NCI-H2029 treated with DMSO at 0.1 percent for 48 hours (cell line): ENCODE measurements at places on chromosomes 6 and 20.

GRCh38 chr20:10590950-10591671 is 82.7 kb downstream of the JAG1 start:
- no peak for DNase-seq

DNA sequence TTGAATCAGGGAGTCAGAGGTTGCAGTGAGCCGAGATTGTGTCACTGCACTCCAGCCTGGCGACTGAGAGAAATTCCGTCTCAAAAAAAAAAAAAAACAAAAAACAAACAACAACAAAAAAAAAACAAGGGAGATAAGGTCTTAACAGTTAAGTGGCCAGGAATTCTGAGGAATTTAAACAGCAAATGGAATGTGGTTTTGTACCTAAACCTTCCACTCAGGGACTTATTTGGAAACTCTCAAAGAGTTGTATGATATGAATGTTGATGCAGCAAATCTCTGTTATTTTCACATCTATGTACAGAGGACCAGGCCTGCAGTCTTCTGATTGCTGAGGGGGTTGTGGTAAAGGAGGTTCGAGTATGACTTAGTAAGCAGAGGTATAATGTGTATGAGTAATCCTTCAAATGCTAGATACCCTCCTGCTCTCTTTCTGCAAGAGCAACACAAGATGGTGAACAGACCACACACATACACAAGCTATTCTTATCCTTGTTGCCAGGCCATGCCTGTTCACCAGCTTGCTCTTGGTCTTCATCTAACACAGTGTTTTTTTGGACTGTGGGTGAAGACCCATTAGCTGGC is 174.9 kb upstream of the SCGN start:
- DNase-seq, result no peak

DNA sequence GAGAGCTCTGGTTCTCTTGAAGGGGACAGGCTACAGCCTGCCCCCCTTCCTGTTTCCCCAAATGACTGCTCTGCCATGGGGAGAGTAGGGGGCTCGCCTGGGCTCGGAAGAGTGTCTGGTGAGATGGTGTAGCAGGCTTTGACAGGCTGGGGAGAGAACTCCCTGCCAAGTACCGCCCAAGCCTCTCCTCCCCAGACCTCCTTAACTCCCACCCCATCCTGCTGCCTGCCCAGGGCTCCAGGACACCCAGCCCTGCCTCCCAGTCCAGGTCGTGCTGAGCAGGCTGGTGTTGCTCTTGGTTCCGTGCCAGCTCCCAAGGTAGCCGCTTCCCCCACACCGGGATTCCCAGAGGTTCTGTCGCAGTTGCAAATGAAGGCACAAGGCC is 9.8 kb downstream of the VEGFA start:
- DNase-seq, result no peak

DNA sequence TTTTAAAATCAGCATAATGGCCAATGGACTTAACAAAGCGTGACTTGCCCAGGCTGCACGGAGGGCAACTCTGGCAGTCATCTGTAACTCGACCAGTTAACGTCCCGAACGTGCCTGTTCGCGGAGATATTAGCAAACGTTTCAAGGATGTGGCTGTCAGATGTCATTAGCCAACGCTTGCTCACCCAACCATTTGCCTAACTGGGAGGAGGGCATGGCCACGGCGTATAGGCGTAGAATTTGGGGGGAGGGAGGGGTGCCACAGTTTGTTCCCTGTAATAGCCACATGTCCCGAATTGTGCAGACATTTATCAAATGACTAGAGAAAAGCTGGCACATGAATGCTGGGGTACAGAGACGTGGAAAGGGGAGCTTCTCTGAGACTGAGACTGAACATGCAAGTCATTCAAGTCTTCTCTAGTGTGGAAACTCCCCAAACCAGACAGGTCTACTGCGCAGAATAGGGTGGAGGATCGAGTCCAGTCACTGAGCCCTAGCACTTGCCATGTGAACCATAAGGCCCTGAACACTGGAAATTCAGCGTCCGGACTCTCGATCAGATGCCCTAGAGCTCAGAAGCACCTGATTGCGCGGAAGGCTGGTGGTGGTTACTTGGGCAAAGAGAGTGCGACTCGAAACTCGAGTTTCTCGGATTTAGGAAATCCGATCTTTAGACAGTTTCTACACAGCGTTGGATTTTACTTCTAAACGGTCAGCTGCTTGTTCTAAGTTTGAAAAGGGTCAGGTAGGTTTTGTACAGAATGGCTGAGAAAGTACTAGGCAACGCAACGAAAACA is 32.6 kb downstream of the TFAP2B start:
- no peak for DNase-seq

GRCh38 chr6:158923805-158924498 is 76.0 kb downstream of the RSPH3 start:
- no peak for DNase-seq

GRCh38 chr6:35047265-35048011 is 93.7 kb downstream of the TCP11 start:
- no peak for DNase-seq

DNA sequence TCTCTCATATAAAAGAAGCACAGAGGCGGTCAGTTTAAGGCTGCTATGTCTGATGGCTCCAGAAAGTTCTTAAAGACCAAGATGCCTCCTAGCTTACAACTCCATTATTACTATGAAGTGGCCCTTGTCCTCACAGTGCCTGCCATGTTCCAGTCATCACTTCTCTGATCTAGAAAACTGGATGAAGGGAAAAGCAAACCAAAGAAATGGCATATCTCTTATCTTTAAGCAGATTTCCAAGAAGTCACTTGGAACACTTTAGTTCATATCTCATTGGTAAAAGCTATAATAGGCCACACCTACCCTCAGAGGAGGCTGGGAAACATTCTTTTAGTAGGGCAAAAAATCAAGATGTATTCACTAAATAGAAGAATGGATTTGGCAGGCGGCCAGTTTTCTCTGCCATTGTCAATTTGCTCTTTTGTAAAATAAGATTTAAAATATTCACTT is 289.6 kb downstream of the TBC1D7 start:
- DNase-seq, result no peak

DNA sequence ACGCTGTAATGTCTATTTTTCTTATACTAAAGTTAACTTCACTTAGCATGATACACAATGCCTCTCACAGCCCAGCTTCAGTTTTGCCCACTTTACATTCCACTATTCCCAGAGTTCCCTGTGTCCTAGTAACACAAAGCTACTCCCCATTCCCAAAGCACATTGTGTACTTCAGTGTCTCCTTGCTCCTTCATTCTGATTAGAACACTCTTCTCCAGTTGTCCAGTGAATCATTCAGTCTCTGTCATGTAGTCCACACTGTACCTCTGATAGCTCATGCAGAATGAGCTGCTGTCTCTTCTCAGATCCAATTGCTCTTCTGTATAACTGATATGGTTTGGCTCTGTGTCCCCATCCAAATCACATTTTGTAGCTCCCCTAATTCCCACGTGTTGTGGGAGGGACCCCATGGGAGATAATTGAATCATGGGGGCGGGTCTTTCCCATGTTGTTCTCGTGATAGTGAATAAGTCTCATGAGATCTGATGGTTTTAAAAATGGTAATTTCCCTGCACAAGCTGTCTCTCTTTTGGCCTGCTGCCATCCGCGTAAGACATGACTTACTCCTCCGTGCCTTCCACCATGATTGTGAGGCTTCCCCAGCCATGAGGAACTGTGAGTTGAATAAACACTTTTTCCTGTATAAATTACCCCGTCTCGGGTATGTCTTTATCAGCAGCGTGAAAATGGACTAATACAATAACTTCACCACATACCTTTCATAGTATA is 2.1 kb upstream of the TMX4 start:
- DNase-seq, result no peak

DNA sequence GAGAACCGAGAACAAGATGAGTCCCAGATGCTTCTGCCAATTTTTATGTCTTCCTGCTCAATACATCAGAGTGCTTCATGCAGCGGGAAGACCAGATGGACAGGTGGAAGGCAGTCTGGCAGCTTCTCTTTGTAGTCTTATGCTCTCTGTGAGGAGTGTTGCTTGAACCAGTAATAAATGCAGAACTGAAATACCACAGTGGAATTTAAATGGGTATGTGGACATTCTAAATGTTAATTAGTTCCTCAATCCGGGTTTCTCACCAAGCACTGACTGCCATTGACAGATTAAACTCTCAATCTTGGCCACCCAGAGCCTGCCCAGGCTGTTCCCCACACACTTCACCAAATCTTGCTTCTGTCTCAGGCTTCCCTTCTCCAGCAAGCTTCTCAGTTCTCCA is 695.5 kb upstream of the CHD6 start:
- DNase-seq, result no peak

GRCh38 chr20:62273416-62273815 is 29.4 kb upstream of the ADRM1 start:
- DNase-seq, result no peak

DNA sequence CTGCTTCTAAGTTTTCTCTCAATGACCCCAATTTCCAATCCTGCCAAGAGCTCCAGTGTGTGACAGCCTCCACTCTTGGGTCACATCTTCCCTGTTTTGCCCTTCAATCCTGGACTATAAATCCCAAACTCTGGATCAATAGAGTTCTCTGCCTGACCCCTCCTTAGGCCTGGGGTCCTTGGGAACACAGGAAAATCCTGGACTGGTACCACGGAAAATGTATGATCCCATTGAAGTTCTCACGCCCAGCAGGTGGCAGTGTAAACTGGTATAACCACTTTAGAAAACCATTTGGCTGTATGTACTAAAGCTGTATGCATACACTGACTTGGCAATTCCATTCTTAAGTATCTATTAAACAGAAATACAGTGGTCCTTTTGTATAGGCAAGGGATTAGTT is 98.0 kb downstream of the SNAP25 start:
- no peak for DNase-seq

GRCh38 chr6:75489025-75489424 is 4.6 kb downstream of the FILIP1 start:
- no peak for DNase-seq

DNA sequence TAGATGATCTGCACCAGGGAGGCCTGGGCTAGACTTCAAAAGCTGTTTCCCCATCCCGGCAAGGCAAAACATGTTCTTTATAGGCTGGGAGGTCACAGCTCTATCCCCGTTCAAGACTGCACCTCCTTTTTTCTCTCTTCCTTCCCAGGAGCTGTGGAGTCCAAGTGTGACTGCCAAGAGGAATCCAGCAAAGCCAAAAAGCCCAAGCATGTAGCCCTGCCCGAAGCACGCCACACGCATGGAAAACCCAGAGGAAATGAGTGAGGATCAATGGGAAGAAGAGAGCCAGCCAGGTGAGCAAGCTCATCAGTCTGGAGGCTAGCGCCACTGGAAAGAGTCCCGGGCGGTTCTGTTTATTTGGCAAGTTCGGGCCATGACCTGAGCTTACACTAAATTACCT is 240.4 kb downstream of the PRL start:
- DNase-seq, result no peak

- no peak for DNase-seq
Measured at GRCh38 chr20:16003310-16003709, 569.9 kb downstream of the KIF16B start.

DNA sequence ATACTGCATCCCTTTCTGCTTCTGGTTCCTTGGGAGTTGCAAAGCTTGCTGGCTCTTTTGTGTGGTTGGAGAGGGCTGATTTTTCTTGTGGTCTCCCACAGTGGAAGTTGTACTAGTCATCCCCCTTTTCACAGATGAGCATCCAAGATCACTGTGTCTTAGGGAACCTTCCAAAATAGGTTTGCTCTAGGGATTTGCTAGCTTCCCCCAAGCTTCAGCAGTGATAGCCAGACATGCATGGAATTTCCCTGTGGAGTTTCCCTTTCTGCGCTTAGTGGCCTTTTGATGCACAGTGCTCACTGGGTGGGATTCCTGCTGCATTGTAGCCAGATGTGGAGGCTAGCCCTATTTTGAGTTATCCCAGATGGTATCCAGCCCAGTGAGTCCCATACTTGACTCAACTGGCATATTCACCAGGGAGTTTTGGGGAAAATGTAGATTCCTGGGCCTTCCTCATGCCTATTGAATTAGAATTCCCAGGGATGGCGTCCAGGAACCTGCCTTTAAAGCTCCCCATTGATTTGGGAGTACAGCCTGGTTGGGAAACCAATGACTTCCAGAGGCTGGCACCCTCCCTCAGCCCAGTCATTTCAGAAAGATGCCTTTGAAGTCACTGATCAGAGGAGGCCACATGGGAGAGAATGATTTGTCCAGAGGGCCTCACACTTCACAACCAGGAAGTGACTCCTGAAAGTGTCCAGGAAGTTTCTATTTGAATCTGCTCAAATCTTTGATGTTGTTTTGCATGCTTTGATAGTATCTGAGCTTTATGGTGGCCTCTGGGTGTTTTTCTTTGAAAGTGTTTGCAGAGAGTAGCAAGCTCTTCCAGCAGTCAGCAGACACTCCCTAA is 25.9 kb downstream of the PPARD start:
- DNase-seq, result no peak

- DNase-seq, result peak; percentile 53
Measured at GRCh38 chr20:33522256-33522820, 32.4 kb downstream of the CBFA2T2 start.

GRCh38 chr6:128368213-128368944 is 152.0 kb downstream of the PTPRK start:
- DNase-seq, result no peak

DNA sequence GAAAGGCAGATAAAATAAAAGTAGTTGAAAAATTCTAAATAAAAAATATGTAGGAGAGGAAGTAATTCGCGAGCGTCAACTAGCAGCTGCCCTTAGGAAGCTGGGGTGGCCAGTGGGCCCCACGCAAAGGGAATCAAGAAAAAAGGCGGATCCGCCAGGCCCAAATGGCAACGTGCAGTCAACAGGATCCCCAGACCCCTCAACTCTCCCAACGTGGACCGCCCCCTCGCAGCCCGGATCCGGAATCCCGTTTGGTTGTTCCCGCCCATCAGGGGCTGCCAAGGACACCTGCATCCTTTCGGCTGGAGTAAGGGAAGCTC is 296 bp downstream of the DZANK1 start:
- DNase-seq, result no peak

DNA sequence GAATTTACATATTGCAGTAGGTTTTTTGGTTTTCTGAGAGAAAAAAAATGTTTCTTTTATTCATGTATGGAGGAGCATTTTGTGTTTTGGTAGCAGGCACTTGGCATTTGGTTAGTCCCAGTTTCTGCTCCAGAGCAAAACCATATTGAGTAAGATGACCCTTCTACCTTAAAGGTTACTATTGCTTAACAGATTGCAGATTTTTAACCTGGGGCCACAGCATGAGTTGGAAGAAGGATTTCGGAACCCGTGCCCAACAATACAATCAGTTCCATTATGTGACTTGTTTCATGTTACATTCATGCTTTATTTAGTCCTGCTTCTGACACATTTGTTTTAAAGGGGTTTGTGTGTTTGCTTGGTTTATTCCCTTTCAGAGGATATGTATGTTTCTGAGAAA is 496.3 kb downstream of the TFAP2B start:
- DNase-seq, result no peak

- DNase-seq, result no peak
Measured at GRCh38 chr20:31930779-31931178, 21.1 kb downstream of the PDRG1 start.

- DNase-seq, result no peak
Measured at GRCh38 chr6:26524722-26525370, 13.3 kb upstream of the HMGN4 start.

- DNase-seq, result no peak
Measured at GRCh38 chr6:4620284-4621151, 155.7 kb upstream of the CDYL start.

- DNase-seq, result no peak
Measured at GRCh38 chr20:22815603-22816315, 219.4 kb upstream of the SSTR4 start.

GRCh38 chr20:15890407-15890982 is 682.8 kb downstream of the KIF16B start:
- DNase-seq, result no peak

GRCh38 chr20:42319252-42320013 is 701.3 kb upstream of the CHD6 start:
- no peak for DNase-seq
